Esophagus mucosa (tissue), 1 donor: ENCODE measurements at places on chromosomes 5 and 9. TPM values are rescaled to one million over a fixed set of nuclear protein-coding genes. Genes with fewer than 3 reads are reported as not detected.
A peak's percentile ranks its signal among the peaks of the same experiment; 100 is the strongest.

The CNTNAP3B gene
- total RNA-seq, result 10.4 TPM

The ADAMTS2 gene
- total RNA-seq, result 3.5 TPM

- no peak for ATAC-seq
These were observed 219.3 kb downstream of the KCNN2 start for GRCh38 chr5:114581136-114581535.

DNA sequence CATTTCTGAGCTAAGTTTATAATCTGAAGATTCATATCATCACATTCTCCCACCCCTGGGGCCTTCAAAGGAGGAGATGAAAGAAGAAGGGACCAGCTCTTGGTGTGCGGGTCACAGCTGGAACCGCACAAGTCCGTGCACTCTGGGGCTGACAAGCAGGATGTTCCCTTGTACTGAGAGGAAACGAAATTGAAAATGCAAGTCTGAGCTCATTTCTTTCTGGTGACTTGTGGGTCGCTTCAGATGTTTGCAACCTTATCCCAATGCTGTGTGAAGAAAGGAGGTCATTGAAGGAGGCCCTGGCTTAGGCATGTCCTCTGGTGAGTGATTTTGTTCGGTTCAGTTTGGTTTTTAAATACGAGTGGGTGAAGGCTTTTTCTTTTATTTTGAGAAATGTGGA, 59.6 kb downstream of the C9orf152 start:
- ATAC-seq, result peak; percentile 41

DNA sequence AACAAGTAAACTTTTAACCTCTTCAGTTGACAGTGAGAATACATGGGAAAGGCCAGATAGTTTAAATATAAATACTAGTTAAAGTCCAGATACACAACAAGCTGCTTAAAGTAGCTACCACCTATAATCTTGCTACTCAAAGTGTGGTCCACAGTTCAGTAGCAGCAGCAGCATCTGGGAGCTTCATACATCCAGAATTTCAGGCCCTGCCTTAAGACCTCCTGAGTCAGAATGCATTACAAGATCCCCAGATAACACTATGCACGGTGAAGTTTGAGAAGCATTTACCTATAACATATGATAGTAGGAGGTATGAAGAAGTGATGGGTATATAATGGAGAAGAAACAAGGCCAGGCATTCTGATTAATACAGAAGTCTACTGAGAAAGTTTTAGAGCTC, 244.5 kb downstream of the EFNA5 start:
- no peak for ATAC-seq

GRCh38 chr9:108953983-108954574, 19.9 kb downstream of the ABITRAM start:
- no peak for ATAC-seq

GRCh38 chr5:83570916-83571315, 99.4 kb downstream of the VCAN start:
- no peak for ATAC-seq

- ATAC-seq, result no peak
These were observed 34.2 kb downstream of the PAX5 start for GRCh38 chr9:36999728-37000333.

DNA sequence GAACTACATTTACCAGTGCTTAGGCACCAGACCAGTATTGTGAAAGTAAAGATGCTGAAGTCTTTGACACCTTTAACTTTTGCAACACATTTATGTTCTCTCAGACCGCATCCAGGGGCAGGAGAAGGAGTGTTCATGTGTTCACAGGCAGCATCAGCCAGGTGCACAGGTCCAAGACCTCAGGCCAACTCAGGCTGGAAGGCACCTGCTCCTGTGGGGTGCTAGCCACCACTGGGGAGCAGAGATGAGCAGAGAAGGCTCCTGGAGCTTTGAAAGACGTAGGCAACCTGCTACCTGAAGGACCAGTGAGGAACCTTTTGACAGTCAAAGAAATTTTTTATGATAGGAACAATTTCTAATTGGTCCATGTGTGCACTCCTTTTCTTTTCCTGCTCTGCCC, 35.6 kb downstream of the DAPK1 start:
- ATAC-seq, result no peak

DNA sequence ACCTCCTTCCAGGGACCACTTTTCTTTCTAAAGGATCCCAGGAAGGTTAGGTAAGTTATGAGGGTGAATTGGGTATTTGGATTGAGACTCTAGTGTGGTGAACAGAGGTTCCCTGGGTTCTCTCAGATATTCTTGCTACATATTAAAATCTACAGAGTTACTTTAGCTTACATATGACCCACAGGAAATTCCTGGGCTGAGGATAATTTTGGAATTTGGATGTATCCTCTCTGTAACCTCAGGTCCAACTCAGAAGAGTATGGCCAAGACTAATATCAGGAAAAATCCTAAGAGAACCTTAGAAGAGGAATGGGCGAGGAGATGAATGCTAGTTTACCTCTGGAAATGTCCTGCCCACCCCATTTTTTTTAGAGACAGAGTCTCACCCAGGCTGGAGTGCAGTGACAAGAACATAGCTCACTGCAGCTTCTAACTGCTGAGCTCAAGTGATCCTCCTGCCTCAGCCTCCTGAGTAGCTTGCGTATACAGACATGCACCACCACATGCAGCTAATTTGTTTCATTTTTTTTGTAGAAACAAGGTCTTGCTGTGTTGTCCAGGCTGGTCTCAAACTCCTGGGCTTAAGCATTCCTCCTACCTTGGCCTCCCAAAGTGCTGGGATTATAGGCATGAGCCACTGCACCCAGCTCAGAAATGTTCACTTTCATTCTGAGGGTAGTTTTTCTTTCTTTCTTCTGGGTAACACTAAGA, 196.4 kb downstream of the ARHGEF28 start:
- ATAC-seq, result no peak

GRCh38 chr5:141669520-141669919, 12.5 kb downstream of the ARAP3 start:
- no peak for ATAC-seq

GRCh38 chr9:754150-754931, 87.2 kb upstream of the DMRT1 start:
- no peak for ATAC-seq
